ENCODE measurements at places on chromosomes 12 and 14.

DNA sequence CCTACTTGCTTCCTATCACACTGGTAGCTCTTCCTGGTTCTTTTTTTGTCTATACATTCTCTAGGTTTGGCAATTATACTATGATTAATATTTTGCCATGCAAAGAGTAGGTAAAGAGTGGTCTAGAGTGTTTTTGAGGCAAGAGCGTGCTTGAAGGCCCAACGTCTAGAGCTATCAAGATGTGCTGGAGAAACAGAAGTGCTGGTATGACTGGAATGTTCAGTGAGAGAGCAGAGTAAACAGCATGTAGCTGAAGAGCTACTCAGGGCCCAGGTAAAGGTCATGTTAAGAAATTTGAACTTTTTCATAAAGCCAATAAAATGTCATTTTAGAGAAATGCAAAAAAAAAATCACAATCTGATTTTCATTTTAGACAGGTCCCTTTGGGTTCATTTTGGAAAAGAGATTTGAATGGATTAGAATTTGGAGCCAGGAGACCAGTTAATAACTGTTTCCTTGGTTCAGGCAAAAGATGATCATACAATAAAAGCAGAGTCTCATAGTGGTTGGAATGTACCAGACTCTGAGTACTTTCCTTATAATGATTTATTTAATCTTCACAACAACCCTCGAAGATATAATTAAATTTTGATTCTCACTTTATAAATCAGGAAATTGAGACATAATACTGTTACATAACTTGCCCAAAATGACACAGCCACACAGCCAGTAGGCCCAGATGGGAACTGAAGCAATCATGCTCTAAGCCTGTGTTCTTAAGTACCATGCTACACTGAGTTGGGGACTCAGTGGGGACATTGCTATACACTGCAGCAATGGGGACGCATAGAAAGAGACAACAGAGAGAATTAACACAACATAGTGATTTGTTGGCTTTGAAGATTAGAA lies 350.1 kb downstream of the NELL2 start:
- no peak for DNase-seq

- no peak for DNase-seq
Measured at GRCh38 chr12:130498589-130499385, 161.1 kb downstream of the PIWIL1 start.

DNA sequence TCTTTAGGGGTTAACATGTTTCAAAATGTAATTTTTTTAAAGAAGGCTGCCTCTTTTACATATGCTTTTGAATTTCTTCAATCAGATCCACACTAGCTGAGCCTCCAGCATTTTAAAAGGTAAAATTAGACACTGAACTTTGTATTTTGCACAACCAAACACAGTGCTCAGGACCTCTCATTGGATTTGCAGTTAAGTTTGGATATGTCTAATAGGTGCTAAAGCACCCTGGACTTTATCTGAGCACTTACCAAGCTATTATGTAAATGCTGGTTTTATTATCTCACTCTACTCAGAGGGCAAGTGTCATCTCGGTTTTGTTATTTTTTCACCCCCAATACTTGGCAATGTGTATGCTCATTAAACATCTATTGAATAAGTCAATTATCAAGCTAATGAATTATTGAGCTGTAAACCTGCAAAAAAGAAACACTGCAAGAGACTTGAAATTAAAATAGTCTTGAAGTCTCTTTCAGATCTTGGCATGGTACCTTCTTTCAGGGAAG lies 150.7 kb downstream of the KIF21A start:
- DNase-seq = no peak

GRCh38 chr14:29721586-29721985 lies 206.1 kb downstream of the PRKD1 start:
- DNase-seq = no peak

- no peak for DNase-seq
Measured at GRCh38 chr12:122880155-122880667, 15.7 kb downstream of the VPS37B start.

DNA sequence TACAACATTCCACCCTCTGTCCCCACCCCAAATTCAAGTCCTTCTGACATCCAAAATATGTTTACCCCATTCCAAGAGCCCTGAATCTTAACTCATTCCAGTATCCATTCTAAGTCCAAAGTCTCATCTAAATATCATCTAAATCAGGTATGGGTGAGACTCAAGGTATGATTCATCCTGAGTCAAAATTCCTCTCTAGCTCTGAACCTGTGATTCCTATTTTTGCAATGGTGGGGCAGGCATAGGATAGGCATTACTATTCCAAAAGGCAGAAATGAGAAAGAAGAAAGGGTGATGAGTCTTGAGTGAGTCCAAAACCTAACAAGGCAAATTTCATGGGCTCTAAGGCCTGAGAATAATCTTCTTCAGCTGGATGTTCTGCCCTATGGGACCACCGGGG lies 140.3 kb upstream of the FAR2 start:
- no peak for DNase-seq

DNA sequence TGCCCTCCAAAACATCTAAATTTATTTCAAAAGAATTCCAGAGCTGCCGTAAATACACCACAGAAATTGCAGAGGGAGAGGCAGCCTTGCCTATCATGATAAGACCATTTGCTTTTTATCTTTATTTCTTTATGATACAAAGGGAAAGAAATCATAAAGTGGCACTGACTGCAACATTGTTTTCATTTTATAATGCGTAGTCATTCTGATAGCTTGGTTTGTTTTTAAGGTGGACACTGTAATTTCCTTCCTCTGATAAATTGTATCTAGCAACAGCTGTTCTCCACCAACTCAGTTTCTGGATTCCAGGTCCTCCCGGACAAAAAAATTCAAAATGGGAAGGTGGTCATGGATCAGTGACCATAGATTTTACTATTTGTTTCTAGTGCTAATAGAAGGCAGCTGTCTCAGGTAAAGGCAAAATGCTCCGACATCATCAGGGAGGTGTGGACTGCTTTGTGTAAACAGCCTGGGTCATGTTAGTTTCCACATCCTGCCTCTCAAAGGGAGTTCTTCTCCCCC lies 623 bp upstream of the TSPAN8 start:
- DNase-seq = no peak

- DNase-seq = no peak
Measured at GRCh38 chr12:68303850-68304249, 28.3 kb downstream of the MDM1 start.

DNA sequence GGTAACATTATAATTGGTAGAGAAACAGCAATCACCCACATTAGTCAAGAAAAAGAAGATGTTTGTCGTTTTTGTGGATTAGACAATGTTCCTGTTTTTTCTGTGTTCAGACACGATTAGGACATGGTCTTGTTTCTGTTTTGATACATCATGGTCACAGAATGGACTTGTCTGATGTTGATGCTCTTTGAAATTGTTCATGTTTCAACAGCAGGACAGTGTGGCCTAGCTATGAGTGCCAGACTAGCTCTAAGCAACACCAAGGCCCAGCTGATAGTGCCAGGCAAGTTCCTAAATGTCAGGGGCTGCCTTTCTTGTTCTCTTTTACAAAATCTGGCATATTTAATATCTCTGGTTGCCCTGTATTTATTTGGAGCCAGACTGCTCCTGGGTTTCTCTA lies 40.9 kb upstream of the TOMM20L start:
- no peak for DNase-seq

GRCh38 chr12:105064564-105065178 lies 19.6 kb downstream of the ALDH1L2 start:
- DNase-seq = no peak

DNA sequence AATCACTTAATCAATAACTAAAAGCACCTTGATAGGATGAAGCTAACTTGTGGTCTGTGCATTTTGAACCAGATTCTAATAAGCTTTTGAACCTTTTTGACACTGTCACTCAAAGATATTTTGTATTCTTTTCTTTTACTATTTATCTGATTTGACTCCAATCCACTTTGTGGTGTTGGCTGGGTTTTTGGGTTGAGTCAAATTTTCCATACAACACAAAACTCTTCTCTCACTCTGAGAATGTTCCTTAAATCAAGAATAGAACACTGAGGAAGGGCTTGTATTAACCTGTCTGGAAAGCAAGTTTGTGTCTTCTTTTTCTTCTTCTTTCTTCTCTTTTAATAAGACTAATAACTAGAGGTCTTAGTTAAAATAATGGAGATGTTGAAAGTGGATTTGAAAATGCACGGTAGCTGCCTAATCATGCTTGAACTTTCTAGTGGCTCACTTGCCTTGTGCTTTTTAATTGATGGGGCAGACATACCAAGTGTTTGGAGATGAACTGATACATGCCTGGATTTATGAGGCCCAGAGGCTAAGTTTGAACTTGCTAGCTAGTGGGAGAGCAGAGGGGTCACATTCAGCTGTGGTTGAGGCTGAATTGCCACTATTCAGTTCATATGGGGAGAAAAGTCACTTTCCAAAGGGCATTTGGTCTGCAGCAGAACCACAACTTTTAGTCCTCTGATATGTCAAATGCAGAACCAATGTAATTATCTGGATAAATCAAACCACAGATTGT lies 93.5 kb upstream of the PTHLH start:
- no peak for DNase-seq

DNA sequence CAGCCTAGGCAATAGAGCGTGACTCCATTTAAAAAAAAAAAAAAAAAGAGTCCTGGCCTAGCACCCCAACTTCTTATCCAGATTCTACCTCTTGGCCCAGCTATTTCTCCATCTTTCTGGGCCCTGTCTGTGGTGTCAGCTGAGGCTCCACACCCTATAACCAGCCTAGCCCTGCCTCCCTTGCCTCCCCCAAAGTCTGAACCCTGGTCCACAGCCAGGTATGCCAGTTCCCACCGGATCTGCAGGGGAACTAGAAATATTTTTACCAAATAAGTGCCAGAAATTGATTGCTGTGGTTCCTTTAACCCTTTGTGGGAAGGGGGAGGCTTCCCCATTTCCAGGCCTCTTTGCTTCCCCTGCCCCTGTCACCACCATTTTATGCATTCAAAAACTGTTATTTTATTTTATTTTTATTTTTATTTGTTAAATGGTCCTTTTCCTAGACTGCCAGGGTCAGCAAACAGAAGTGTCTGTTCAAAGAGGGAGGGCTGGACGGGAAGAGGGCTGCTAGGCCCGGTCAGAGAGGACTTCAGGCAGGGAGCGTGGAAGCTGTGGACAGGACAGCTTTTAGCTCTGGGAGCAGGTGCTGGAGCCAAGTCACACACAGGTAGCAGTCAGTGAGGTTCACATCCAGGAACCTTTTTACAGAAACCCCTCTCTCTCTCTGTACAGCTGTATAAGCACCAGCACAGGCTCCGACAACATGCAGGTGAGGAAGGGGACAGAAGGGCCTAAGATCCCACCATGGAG lies 23.2 kb downstream of the TTC9 start:
- no peak for DNase-seq
